Endothelial cell of umbilical vein (primary cell): ENCODE measurements at places on chromosomes 5 and 9.

DNA sequence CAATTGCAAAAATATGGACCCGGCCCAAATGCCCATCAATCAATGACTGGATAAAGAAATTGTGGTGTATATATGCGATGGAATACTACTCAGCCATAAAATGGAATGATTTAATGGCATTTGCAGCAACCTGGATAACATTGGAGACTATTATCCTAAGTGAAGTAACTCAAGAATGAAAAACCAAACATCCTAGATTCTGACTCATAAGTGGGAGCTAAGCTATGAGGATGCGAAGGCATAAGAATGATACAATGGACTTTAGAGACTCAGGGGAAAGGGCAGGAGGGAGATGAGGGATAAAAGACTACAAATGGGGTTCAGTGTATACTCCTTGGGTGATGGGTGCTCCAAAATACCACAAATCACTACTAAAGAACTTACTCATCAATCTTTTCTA lies 247.6 kb upstream of the FBXL7 start:
- no peak overlapping the region for H3K4me3 ChIP-seq
- H3K36me3 ChIP-seq, result no peaks in the 10 kb centered on the region
- peaks cover 10% of the 10 kb centered on the region for H3K27me3 ChIP-seq

GRCh38 chr9:114311571-114312512 lies 11.1 kb upstream of the ORM1 start:
- H3K4me1 ChIP-seq, result no peaks in the 10 kb centered on the region
- H3K36me3 ChIP-seq, result no peaks in the 10 kb centered on the region
- H3K27ac ChIP-seq, result no peak overlapping the region
- peaks cover under 1% of the 10 kb centered on the region for H3K27me3 ChIP-seq

GRCh38 chr9:38048316-38048969 lies 20.6 kb downstream of the SHB start:
- H3K36me3 ChIP-seq, result no peaks in the 10 kb centered on the region
- H3K4me1 ChIP-seq, result peaks cover 30% of the 10 kb centered on the region
- H3K27me3 ChIP-seq, result no peaks in the 10 kb centered on the region
- H3K4me3 ChIP-seq, result no peak overlapping the region
- peak overlapping the region; percentile 96 for H3K27ac ChIP-seq
- no peak for DNase-seq

- no peak for DNase-seq
- no peak overlapping the region for H3K27ac ChIP-seq
- H3K4me3 ChIP-seq, result no peak overlapping the region
- H3K36me3 ChIP-seq, result no peaks in the 10 kb centered on the region
These were observed 37.0 kb downstream of the SYK start for GRCh38 chr9:90838581-90839154.

GRCh38 chr9:136951541-136952320 lies at the start of gene LCN12:
Gene LCN12 (plus strand): TSS chr9:136952273. CDS start chr9:136952328, 55 bp downstream.
- H3K27me3 ChIP-seq, result no peaks in the 10 kb centered on the region
- peaks cover 5% of the 10 kb centered on the region for H3K4me1 ChIP-seq
- DNase-seq, result no peak

DNA sequence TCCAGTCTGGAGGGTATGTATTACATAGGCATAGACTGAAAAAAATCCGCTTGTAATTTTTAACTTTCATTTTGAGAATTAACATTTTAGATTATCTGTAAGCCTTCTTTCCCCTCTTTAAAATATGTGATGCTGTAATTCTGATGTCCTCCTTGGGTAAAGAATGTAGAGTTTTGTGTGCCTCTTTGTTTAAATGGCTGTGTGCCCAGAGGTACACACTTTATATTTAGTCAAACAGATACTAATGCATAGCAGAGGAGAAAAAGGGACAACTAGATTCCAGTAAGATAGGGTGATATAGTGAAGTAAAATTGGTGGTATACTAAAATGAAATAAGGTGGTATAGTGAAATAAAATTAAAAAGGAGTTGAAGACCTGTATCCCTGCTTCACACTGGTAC lies 1.3 kb downstream of the FBXO38 start:
- DNase-seq, result no peak
- peak overlapping the region; percentile 97 for H3K27ac ChIP-seq
- no peaks in the 10 kb centered on the region for H3K27me3 ChIP-seq
- H3K4me3 ChIP-seq, result no peak overlapping the region

DNA sequence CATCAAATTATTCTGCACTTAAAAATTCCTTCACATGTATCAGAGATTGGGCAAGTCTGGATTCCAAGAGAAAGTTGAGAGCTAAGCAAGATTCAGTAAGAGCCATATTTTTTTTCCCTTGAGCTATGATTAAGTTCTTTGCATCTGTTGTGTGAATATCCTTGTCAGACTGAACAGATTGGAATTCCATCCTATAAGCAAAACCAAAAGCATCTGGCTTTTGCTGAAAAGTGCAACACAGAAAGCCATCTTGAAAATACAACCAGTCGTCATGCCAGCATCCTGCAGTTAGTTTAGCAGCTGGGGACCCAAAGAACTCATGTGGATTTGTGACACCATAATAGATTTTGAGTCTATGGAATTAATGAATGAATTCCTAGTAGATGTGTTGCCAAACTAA lies 316.9 kb downstream of the MTRR start:
- H3K27ac ChIP-seq, result no peak overlapping the region
- DNase-seq, result no peak
- no peak overlapping the region for H3K4me3 ChIP-seq
- no peaks in the 10 kb centered on the region for H3K36me3 ChIP-seq

- no peaks in the 10 kb centered on the region for H3K36me3 ChIP-seq
- no peak for DNase-seq
- H3K27me3 ChIP-seq, result no peaks in the 10 kb centered on the region
- H3K27ac ChIP-seq, result no peak overlapping the region
These were observed 41.8 kb upstream of the CDH9 start for GRCh38 chr5:27080147-27080546.

DNA sequence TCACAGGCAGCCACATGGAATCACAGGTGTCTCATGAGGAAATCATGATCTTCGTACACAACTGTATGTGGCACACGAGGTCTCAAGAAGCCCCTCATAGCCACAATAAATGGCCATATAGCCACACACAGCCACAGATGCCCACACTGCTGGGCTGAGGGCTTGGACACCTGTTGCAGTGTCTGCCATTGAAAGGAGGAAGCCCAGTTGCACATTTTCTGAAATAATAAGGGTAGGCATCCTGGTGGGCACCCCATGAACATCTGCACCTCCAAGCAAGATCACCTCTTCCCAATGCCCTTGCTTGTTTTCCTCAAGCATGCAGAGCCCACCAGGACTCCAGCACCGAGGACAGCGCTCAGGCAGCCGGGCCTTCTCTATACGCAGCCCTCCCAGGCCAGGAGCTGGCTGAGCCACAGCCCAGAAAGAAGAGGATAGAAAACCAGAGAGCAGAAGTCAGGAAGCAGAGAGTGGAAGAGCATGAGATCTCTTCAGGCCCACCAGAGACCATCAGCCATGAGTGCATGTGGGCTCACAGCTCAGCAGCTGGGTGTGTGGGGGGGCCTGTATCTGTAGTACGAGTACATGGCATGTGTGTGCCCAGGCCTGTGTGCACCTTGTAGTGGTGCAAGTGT lies 1.0 kb upstream of the ACSL6 start:
- H3K27me3 ChIP-seq, result peaks cover 34% of the 10 kb centered on the region
- no peaks in the 10 kb centered on the region for H3K36me3 ChIP-seq
- no peak overlapping the region for H3K4me3 ChIP-seq

DNA sequence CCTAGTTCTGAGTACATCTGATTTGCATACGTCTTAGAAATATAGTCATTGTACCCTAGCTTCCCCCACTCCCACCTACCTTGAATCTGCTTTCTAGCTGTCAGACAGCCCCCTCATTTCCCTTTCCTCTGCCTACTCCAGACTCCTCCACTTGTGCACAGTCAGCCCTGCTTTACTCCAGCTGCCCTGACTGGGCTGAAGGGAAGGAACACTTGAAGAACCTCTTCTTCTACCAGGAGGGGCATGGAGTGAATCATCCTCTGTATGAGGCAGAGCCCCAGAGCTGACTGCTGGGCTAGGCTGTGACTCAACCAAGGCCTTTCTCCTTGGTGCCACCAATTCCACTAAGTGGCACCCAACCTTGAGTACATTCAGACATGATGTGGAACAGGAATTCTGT lies 18.1 kb upstream of the ZFR start:
- H3K4me3 ChIP-seq, result no peak overlapping the region
- H3K4me1 ChIP-seq, result no peaks in the 10 kb centered on the region

DNA sequence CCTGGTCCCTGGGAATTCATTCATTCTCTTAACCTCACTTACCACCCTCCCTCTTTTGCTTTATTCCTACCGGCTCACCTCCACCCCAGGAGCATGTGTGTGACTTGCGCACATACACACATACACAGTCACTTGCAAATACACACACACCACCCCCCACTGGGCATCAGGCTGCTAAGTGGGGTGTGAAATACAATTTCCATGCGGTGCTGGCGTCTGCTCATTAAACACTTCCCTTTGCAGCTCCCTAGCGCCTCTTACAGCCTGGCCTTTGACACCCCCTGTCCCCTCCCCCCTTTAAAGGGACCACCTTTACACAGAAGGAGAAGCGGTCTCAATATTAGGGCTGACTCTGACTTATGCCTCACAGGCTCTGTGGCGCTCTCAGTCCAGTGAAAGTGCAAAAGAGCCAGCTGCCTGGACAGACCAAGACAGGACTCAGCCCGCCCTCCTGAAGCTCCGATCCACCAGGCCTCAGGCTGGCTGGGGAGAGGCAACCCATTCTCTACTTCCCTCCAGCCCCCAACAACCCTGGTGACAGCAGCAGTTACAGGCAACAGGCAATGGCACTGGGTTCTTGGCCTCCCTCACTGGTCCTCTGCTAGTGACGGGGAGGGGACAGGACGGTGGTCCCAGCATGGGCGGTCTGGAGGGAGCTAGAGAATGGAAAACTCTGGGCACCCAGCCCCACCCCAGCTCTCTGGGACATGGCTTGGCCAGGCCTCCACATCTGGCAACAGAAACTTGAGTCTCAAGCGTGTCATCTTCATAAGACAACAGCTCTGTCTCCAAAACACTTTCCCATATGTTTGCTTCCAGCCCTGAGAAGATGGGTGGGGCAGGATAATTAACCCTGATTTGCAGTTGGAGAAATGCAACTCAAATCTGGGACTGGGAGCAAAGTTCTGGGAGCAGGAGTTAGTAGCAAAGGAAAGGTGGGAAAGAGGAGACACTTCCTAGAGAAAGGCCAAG lies 12.0 kb downstream of the ENHO start:
- no peak for DNase-seq
- no peak overlapping the region for H3K4me3 ChIP-seq
- no peaks in the 10 kb centered on the region for H3K36me3 ChIP-seq
- H3K4me1 ChIP-seq, result no peaks in the 10 kb centered on the region

DNA sequence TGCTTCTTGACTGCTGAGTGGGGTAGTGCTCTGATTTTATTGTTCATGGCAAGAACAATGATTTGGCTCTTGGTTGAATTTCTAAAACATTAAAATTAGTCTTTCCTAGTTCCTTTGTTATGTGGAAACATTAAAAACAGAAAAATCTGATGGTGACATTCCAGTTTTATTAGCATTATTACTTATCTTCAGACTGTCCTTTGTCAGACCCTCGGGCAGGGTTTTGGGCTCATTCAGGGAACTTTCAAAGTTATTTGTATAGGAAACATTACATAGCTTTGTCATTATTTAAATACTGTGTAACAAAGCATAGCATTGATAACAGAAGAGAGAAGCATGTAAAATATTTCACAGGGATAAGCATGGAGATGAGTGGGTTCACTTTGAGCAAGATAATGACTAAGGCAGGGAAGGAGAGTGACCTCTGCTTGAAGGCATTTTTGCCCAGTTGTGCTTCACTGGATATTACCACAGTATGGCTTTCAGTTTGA lies 119.9 kb downstream of the KDM4C start:
- H3K4me1 ChIP-seq, result peaks cover 4% of the 10 kb centered on the region

DNA sequence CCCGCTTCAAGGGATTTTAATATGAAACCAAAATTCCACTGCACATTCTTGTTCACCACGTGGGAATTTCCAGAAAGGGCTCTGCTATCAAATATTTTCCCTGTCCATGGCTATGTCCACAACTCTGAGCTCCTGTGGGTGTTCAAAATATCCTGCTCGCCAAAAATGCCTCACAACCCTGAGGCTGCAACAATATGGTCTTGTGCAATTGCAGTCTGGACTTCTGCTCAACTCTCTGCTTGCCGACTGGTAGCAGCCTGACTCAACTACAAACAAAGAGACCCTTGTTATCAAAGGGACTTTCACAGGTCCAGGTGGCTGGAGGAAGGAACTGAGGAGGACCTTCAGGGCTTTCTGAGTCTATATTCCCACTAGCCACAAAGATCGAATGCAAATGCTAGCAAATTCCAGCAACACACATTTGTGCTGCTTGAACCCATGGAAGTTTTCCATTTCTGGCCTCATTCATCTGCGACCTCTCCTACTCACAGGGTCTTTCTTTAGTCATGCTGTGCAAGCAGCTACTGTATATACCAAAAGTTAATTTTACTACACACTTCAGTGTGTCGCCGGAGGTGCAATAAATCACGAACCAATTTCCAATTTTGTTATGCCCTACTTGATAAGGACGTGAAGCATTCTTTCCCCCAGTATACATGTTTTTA lies 169.2 kb upstream of the SLC30A5 start:
- no peaks in the 10 kb centered on the region for H3K36me3 ChIP-seq
- no peaks in the 10 kb centered on the region for H3K4me1 ChIP-seq
- DNase-seq, result no peak
- H3K27ac ChIP-seq, result no peak overlapping the region

DNA sequence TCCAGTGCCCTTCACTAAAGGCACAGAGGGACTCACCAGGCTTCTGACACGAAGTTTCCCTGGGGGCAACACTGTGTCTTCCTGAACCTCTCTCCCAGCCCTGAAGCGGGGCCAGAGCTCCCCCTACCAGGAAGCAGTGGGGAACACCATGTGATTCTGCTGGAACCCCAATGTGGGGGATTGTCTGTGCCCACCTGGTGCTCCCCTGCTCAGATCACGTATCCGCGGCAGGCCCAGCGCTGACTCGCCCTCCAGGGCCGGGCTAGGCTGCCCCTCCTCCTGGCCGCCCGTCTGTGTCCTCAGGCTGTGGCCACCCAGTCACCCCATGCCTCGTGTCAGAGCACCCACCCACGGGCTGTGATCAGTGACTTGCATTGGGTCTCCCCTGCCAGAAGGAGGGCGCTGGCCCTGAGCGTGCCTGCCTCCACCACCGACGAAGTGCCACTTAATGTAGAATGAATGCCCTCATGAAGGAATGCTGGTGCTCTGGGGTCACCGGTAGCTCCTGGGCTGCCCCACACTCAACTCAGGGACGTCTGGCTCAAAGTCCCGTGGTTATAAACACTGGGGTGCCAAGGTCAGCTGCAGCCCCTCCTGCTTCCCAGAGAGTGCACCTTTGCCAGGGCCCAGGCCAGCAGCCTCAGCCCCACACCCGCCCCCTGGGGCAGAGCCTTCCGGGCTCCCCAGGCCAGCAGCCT lies 22.1 kb downstream of the SARDH start:
- no peaks in the 10 kb centered on the region for H3K4me1 ChIP-seq
- H3K27ac ChIP-seq, result no peak overlapping the region
- no peak for DNase-seq
- no peaks in the 10 kb centered on the region for H3K36me3 ChIP-seq
- no peak overlapping the region for H3K4me3 ChIP-seq

DNA sequence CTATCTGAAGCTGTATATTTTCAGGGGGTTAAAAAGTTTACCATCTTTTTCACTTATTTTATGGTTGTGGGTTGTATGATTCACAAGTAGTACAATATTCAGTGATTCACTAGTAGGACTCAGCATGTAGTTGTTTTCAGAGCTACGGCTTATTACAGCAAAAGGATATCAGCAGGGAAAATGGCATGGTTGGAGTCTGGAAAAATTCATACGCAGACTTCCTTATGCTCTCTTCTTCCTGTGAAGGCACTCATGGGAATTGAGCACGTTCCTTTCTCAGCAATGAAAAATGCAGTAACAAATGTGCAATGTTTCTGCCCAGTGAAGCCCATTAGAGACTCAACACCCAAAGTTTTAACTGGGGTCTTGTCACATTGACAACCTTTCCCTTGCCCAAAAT lies 250.5 kb downstream of the KCNN2 start:
- DNase-seq, result no peak
- no peak overlapping the region for H3K27ac ChIP-seq
- H3K36me3 ChIP-seq, result no peaks in the 10 kb centered on the region
- no peaks in the 10 kb centered on the region for H3K4me1 ChIP-seq
- no peaks in the 10 kb centered on the region for H3K27me3 ChIP-seq
- no peak overlapping the region for H3K4me3 ChIP-seq
